T-helper 1 cell (primary cell): ENCODE measurements at places on chromosomes 1 and 21.

DNA sequence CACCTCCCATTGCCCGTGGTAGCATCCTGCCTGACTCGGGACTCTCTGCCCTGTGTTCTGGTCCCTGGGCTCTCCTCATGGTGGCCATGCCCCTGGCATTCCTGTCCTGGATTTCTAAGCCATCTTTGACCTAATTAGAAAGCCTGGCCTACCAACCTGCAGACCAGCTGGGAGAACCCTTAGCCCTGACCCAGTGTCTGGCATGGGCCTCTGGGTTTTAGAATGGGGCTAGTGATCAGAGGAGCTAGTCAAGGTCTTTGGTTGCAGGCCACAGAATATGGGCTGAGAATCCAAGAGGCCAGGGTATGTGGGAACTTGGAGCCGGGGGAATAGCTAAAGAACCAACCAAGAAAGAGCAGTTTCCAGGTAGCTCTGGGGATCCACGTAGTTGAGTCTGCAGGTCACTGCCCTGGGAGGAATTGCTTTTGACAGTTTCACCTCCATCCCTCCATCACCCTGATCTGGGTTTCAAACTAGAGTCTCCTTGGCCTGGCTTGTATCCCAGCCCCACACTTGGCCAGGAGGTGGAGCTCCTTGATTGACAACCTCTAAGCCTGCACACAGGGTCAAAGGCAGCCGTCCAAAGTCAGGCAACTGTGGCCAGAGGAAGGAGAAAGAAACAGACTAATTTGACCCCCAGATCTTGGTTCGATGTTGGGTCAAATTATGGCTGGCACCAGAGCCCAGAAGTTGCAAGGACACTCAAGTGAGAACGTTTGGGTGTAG is 54.7 kb upstream of the ABCG1 start:
- peak; percentile 64 for DNase-seq

GRCh38 chr1:55214212-55214933 is 791 bp downstream of the USP24 start:
- peak; percentile 30 for DNase-seq

- DNase-seq = no peak
Measured at GRCh38 chr1:117967477-117967876, 37.9 kb downstream of the WDR3 start.

DNA sequence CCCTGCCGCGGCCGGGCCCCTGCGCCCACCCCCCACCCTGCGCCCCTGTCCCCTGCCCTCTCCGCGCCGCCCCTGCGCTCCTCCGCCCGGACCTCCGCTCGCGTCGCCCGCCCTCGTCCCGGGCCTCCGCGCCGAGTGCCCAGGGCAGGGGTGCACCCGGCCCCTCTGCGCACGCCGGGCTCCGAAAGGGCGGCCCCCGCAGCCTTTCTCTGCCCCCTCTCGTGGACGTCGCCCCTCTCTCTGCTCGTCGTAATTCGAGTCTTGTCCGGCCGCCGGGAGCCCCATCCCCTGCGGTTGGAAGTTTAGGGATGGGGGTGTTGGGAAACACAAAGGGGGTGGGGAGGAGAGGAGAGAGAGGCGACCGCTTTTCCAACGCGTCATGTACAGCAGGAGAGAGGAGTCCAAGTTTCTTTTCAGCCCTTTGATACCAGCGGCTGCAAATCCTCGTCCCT is 407 bp downstream of the GALNT2 start:
- DNase-seq = no peak

- DNase-seq = no peak
Measured at GRCh38 chr1:190679454-190679853, 201.8 kb upstream of the BRINP3 start.

DNA sequence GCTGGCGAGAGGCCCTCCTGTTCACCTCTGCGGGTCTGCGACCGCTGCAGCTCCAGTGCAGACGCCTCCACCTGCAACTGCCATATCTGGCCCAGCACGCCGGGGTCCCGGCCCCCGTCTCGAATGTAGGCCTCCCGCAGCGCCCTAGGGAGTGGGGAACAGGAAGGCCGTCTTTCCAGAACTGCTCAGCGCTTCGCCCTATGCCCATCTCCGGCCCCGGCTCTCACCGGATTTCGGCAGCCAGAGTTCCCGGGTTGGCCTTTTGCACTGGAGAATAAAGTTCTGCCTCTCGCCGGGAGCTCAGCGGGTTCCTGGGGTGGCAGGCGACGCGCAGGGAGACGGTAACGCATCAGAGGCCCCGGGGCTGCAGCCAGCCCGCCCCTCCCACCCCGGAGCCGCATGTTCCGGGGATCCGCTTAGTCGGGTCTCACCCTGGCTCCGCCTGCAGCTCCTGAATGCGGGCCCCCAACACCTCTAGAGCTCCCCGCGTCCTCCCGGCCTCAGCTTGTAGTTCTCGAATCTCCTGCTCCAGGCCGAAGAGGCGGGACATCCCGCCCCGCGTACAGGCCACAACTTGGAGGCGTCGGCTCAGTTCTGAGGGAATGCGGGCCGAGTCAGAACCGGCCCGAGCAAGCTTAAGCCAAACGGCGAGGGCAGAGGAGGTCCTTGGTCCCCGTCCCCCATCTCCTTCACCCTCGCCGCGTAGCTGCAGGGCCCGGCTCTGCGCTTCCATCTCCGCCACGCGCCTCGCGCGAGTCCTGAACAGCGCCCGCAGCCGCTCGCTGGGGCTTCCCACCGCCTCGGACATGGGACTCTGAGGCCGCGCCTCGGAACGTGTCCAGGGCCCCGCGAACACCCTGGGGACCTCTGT is 1.1 kb downstream of the CCDC17 start:
- DNase-seq = no peak

DNA sequence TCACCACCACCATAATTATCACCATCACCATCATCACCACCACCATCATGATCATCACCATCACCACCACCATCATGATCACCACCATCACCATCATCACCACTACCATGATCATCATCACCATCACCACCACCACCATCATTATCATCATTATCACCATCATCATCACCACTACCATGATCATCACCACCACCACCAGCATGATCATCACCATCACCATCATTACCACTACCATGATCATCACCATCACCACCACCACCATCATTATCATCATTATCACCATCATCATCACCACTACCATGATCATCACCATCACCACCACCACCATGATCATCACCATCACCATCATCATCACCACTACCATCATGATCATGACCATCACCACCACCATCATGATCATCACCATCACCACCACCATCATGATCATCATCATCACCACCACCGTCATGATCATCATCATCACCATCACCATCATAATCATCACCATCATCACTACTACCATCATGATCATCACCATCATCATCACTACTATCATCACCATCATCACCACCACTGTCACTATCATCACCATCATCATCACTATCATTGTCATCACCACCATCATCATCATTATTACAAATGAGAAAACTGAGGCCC is 60.2 kb downstream of the TRABD2B start:
- DNase-seq = no peak

- DNase-seq = no peak
Measured at GRCh38 chr1:37478890-37479254, 4.5 kb downstream of the ZC3H12A start.

GRCh38 chr1:4066860-4067599 is 167.0 kb upstream of the C1orf174 start:
- no peak for DNase-seq

DNA sequence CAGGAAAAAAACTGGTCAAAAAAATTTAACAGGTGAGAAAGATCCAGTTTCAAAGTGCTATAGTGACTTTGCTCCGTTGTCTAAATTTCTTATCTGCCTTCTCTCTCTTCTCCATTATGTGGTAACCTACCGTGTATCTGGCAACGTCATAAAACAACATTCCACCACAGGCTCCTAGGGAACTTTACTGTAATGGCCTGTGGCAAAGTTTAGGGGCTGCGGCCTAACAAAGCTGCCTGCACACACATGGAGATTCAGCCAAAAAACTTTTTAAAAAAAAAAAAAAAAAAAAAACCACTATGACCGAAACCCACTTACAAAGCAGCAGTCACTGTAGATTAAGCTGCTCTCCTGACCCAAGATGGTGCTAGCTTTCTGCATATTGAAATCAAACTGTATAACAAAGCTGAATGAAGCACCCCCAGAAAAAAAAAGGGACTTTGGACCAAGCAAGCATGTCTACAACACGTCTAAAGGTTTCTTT is 202.6 kb downstream of the SLC45A1 start:
- DNase-seq = no peak

DNA sequence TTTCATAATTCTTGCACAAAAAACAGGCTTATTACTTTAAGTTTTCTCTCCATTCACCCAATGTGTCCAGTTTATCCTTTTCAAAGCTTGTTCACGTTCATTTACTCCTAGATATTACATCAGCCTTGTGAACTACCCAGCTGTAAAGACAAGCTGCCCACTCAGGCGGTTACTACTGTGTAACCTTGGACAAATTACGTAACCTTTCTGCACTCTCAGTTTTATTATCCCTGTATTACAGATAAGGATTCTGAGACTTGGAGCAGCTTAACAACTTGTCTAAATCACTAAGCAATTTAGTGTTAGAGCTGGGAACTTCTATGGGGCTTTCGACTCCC is 20.5 kb upstream of the LPAR3 start:
- no peak for DNase-seq

DNA sequence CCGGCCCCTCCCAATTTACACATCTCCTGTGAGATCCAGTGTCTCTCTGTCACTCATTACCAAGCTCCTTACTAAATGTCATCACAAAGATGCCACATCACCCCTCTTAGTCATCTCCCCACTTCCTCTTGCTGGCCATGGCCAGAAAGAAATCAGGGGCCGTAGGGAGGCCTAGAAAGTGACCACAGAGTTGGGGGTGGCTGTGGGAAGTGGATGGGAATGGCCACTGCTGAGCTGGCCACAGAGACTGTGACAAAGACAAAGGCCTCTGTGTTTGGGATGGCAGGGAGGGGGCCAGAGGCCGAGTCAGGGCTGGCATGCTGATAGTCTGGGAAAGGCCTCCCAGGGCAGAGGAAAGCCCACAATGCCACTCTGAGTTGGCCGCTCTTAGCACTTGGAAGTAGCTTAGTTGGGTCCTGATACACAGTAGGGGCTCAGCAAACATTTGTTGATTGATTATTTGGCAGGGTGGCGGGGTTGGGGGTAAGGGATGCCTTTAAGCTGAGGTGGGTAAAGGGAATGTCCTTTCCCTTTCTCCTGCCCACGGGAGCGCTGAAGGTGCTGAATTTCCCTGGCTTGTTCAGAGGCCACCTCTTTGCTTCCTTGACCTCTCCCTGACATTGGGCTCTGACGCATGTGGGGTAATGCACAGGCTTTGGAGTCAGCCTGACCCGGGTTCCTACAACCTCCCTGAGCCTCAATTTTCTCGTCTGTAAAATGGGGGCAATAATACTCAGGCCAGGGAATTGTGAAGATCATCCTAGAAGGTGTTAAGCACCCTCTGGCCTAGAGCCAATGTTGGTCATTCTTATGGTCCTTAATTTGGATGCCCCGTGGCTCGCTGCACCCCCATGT is 13.2 kb downstream of the NAV1 start:
- DNase-seq = no peak

GRCh38 chr1:119007670-119008482 is 19.7 kb upstream of the TBX15 start:
- DNase-seq = no peak

- no peak for DNase-seq
Measured at GRCh38 chr1:167223144-167224103, 2.7 kb downstream of the POU2F1 start.

- DNase-seq = no peak
Measured at GRCh38 chr1:167720965-167721616, 691 bp upstream of the MPZL1 start.

DNA sequence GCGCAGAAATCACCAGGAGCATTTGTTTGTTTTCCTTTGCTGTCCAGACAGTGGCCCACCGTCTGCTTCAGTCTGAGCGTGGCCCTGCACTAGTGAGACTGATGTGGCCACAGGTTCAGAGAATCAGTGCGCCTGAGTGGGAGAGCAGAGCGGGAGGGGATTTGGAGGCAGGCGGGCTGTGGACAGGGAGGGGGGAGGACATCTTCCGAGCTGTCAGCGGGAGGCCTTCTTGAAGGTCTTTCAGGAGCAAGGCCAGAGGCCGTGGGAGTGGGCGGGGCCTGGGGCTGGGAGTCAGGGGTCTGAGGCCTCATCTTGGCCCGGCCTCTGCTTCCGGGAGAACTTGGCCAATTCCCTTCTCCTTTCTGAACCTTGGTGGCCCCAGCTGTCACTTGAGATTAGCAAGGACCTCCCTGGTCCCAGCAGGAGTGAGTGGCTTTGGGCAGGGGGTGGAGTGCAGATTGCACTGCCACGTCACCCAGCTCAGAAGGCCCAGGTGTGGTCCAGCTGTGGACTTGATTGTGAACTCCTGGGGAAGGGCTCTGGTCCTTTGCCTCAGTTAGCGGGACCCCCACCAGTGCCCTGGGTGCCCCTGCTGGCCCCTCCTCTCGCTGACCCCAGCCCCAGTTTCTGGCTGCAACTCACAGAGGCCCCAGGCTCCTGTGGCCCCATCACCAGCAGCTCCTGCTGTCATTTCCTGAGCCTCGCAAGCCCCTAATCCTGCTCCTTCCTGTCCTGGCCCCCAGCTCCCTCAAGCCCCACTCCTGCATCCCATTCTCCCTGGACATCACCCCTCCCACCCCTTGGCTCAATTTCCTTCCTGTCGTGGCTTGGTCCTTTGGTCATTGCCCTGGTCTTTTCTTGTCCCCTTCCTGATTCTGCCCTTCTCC is 8.4 kb downstream of the TNFRSF1B start:
- no peak for DNase-seq

- peak; percentile 73 for DNase-seq
Measured at GRCh38 chr1:35564037-35564883, 6.7 kb downstream of the NCDN start.
